ENCODE measurements at places on chromosomes 3 and 15.

DNA sequence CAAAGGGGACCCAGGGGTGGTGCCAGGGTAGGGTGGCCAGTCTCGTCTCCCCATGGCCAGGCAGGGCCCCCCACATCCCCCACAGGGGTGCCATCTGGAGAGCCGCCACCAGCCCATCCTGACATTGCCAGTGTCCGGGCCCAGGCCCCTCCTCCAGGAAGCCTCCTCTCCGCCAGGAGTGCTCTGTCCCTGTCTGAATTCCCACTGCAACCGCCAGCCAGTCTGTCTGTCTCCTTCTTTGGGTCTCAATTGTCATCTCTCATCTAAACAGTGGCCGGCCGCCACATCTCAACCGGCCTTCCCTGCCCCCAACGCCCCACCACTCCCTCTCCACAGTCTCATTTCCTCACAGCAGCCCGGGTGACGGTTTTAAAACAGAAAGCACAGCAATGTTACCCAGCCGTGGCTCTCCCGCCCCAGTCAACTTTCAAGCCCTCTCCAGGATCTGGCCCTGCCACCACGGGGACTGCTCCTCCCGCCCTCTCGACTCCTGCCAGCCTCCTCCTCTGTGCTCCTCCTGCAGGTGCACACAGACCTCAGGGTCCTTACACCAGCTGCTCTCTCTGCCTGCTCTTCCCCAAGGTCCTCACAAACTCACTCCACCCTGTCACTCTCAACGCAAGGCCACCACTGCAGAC, 57.0 kb downstream of the IQSEC1 start:
- DNase-seq = no peak

DNA sequence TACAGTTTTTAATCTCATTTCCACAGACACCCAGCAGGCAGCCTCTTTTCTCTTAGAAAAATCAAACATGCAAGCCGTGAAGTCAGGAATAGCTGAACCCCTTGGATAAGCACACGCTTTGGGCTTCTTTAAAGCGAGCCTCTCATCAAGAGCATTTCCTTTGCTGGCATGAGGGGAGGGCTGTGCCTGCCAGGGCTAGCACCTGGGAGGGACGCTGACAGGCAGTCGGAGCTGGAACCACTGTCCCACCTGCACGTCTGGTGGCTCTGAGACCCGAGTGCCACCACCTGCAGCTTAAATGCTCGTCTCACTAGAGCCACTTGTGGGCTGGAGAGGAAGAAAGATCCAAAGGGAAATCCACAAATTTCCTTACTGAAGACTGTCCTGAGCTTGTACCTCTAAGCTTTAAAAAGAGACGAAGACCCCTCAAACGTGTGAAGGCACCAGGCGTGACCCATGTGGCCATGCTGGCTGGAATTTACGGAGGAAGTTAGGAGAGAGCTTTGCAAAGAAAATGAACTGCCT, 9.4 kb downstream of the MAP6D1 start:
- DNase-seq = no peak

GRCh38 chr15:98715401-98715800, 67.1 kb downstream of the IGF1R start:
- DNase-seq = no peak

DNA sequence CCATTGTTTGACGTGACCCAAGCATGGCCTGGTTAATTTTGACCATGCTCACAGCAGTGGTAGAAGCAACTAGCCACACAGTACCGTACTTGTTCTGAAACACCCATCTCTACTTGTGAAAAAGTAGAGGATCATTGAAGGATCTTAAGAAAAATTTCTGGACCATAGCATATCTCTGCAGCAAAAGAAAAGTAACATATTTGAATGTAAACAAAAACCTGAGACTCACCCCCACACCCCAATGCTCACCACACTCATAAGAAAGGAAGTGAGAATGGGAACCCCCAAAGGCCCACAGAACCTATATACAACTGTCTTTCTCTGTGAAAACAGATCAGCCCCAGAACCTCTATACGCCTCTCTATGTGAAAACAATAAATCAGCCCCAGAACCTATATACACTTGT, 33.8 kb upstream of the TFRC start:
- DNase-seq = no peak

DNA sequence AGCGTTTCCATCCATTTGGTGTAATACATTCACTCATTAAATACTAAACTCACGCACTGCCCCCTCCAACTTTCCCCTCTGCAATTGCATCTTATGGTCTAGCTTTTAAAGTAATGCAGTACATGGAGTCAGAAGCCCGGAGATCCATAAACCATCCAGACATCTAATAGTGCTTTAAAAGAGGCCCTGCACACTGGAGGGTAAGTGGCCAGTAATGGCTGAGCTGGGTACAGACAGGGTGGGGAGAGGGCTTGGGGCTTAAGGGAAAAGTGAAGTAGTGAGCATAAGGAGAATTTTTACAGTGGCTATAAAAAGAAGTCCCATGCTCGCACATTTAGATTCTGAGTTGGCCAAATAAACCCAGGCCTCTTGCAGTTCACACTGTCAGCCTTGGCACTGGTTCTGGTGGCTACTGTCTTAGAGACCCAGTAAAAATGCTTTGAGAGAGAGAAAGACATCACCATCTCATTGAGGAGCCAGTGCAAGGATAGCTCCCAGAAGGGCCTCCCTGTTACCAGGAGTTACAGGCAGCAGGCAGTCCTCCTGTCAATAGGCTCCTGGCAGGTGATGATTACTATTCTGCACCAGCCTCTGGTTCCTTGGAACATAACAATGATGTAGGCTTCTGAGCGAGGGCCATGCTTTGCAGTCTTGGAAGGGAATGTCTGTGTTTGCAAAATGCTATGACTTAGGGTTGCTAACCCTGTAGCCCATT, 112.6 kb upstream of the NEO1 start:
- DNase-seq = no peak

- no peak for DNase-seq
Measured at GRCh38 chr15:38860253-38860652, 295.6 kb upstream of the RASGRP1 start.

DNA sequence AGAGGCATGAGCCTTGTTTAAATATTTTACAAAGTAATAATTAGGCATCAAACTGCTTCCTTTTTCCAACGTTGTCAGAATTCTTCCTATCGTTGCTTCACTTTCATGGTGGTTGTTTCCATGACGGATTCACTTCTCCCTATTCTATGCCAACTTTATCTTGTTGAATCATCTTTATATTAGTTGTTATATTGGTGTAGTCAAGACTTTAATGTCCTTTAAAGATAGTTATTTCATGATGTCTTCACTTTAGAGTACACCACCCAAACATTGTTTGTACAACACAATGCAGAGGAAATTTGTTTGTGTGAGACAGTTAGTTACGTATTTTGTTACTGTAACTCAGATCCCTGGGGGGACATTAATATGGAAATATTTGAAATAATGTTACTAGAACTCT, 61.9 kb downstream of the CRYBG3 start:
- no peak for DNase-seq

DNA sequence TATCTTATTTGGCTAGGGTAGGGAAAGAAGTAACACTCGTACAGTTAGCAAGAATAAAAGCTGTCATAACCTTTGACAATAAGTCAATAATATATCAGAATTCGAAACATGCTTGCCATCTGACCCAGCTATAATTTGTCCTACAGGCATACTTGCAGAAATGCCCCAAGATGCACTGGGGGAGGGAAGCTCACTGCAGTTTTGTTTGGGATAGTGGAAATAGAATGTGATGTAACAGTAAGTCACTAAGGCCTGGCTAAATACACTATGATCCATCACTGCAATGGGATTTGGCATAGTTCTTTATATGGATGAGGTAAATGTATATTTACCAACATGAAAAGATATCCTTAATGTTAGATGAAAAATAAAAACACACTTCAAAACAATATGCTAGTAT, 25.5 kb upstream of the TMOD3 start:
- no peak for DNase-seq

- DNase-seq = no peak
Measured at GRCh38 chr15:40347559-40348473, 3.0 kb upstream of the PHGR1 start.

- no peak for DNase-seq
Measured at GRCh38 chr3:138125548-138126221, 6.5 kb downstream of the A4GNT start.

- no peak for DNase-seq
Measured at GRCh38 chr3:16871915-16872842, 12.6 kb upstream of the PLCL2 start.

DNA sequence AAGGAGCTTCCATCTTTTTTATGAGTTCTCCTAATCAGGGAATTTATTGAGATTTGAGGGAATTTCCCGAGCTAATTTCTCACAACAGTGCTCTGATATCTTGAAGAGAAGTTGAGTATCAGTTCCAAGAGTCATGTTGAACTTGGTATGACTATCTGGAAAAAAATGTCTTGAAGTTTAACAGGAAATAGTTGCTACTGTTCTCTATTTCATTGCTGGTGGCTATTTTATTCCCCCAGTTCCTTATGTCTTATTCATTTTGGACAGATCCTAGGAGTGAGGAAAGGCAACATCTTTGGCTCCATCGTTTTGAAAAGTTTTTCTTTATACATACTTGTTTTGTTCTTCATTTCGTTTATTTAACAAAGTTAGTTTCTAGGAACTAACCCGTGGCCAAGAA, 307.8 kb upstream of the AGTR1 start:
- no peak for DNase-seq
